ENCODE measurements at places on chromosomes 12 and 14.

DNA sequence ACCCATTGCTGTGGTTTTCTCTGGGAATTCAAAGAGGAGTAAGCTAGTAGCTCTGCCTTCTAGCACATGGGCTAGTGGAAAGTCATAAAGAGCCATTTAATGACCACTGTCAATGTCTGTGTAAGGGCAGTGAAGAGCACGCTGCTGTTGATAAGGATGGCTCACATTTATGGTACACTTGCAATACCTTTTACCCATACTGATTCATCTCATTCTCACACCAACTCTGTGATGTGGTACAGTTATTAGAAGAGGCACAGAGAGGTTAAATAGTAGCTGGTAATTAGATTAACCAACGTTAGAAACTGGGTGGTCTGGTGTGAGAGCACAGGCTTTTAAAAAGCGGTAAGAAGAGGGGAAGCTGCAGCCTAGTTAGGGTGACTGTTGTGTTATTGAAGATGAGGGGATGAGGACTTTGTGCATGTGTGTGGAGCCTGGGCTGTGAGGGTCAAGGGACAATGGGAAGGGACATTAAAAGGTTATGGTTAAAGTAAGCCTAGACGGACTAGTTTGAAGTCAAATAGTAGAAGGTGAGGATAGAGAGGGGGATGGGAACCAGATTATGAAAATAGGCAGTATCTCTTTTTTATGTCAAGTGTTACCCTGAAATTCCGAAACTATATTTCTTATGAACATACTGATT, 25.2 kb downstream of the RASSF3 start:
- DNase-seq: peak; percentile 23

GRCh38 chr12:13368971-13369370, 172.4 kb downstream of the EMP1 start:
- no peak for DNase-seq

- no peak for DNase-seq
These were observed 19.5 kb downstream of the ANO6 start for GRCh38 chr12:45235087-45236025.

DNA sequence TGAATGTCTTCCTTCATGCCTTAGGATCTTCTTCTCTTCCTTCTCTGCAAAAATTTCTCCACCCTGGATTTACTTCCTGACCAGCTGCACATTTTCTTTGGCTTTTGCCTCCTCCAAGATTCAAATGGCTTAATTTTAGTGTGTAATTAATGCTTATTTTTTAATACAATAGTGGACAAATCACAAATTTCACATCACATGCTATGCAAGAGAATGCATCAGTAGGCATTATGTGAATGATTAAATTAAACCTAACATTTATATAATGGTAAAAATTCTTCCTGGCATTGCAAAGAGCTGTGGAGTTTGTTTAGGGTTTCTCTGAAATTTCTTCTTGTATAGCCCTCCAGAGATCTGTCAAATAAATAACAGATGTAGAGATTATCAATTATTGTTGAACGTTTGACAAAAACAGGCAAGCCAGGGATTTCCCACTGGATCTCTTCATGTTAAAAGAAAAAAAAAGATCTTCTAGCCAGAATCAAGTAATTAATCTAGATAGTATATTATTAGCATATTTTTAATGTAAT, 84.4 kb downstream of the NAV3 start:
- no peak for DNase-seq

DNA sequence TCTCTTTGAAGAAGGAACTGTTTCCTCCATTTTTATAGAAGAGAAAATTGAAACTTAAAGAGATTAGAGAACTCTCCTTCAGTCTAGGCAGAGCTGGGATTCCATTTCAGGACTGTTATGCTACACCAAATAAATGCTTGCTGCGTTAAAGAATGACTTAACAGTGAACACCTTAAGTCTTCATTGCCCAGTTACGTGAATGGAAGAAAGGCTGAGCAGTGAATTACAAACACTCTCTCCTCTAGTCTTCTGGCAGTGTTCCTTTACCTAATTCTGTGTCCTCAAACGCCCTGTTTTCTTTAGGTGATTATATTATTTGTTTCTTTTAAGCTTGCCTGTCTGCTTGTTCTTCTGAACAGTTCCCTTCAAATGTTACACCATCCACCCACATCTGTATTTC, 59.7 kb downstream of the RCOR1 start:
- no peak for DNase-seq

DNA sequence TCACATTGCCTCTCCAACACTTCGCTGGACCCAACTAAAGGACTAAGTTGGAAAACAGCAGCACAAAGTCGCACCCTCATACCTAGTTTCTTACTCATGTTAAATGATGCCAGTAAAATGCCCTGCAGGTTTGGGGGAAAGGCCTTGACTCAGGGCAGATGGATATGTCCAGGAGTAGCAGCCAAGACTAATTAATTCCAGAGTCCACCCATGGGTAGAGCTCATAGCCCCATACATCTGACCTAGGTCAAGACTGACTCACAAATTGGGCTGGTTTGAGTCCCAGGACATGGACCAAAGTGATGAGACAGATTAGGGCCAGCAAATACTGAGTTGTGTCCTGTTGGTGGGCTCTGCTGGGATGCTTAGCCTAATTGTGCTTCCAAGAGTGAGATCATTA, 224.0 kb upstream of the BTG1 start:
- DNase-seq: no peak

DNA sequence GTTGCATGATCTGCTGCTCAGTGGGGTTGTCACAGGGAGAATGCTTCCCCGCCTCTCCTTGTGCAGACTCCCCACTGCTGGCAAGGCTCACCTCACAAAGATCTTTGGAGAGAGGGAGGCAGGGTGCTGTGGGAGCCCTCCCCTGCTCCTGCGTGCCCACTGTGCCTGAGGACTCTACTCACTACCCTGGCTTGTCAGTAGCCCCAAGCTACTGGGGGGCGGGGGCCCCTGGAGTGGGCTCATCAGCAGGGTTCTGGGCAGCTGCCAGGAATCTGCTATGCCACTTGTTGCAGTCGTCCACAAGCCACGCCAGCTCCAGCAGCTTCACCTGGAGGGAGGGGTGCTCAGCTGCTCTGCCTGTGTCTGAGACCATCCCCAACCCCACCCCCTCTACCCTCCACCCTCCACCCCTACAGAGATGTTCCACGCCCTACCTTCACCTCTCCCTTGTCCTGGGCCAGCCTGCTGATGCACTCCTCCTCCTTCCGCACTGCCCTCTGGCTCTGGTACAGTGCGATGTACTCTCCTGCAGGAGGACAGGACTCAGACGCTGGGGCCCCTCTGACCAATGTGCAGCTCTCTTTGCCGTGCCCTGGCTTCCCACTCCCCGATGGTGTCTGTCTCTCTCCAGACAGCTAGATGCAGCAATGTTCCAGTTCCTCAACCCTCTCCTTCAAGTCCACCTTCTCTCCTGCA, 14.2 kb upstream of the BLTP3B start:
- no peak for DNase-seq

DNA sequence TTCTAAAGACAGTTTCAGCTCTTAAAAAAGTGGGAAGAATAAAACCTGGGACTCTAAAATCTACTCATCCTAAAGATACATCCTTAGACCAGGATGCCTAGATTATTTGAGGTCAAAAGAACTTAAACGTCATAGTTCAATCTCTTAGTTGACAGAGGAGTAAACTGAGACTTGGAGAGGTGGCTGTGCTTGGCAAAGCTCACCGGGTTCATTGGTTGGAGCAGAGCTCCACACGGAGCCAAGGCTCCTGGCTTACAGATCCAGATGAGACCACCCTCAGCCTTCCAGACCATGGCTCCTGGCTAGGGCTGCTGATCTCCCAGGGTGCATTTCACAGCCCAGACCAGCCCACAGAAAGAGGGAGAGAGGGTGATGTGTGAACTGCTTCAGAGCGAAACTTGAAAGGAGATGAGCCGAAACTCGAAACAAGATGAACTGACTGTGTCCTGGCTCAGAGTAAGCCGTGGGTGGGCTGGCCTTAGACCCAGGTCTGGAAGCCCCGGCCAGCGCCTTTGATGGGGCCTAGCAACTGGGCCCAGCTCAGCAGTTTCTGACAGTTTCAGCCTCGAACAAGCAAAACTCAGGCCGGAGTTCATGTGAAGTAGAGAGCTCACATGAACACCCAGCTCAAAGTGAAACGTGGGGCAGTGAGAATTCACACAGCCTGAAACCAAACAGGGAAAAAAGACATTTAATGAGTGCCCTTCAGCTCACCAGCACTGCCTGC, 1044.8 kb downstream of the BCL11B start:
- peak; percentile 39 for DNase-seq
